ENCODE measurements at places on chromosomes 6 and 20. TPM values are rescaled to one million over a fixed set of nuclear protein-coding genes. Genes with fewer than 3 reads are reported as not detected.

IL20RA gene
- total RNA-seq: 0.88 TPM

DNA sequence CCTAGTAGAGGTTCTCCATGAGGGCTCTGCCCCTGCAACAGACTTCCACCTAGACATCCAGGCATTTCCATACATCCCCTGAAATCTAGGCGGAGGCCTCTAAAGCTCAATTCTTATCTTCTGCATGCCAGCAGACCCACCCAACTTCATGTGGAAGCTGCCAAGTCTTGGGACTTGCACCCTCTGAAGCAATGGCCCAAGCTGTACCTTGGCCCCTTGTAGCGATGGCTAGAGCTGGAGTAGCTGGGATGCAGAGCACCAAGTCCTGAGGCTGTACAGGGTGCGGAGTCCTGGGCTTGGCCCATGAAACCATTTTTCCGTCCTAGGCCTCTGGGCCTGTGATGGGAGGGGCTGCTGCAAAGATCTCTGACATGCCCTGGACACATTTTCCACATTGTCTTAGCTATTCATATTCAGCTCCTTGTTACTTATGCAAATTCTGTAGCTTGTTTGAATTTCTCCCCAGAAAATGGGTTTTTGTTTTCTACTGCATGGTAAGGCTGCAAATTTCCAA lies 17.4 kb upstream of the ELOVL5 start:
- no peaks in the 10 kb centered on the region for H3K27me3 ChIP-seq
- H3K4me3 ChIP-seq: no peak overlapping the region
- no peaks in the 10 kb centered on the region for H3K36me3 ChIP-seq
- no peaks in the 10 kb centered on the region for H3K4me1 ChIP-seq

DNA sequence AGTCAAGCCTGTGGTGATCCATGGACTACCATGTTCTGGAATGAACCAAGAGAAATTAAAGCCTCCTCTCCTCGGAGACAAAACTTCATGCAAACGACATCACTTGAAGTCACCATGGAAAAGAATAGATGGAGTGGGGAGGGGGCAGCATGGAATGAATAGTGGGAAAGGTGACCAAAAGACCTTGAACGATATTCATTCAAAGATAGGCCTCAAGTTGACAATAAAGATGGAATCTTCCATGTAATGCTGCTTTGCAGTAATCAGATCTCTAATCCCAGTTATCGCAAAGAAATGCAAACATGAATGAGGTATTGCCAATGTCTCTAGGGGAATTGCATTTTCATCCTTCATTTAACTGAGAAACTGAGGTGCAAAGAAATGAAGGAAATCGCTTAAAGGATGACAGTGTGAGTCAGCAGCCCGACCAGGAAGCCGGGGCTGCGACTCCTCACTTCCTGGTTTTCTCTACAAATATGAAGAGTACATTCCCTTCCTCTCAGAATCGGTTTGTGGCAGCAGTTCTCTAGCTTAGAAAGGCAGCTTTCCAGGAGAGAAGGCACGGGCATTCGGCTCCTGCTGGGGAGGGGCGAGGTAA lies 65.6 kb upstream of the RREB1 start:
- no peak for DNase-seq
- no peaks in the 10 kb centered on the region for H3K27me3 ChIP-seq
- H3K4me3 ChIP-seq: no peak overlapping the region
- no peaks in the 10 kb centered on the region for H3K4me1 ChIP-seq
- H3K27ac ChIP-seq: no peak overlapping the region
- no peaks in the 10 kb centered on the region for H3K36me3 ChIP-seq

DNA sequence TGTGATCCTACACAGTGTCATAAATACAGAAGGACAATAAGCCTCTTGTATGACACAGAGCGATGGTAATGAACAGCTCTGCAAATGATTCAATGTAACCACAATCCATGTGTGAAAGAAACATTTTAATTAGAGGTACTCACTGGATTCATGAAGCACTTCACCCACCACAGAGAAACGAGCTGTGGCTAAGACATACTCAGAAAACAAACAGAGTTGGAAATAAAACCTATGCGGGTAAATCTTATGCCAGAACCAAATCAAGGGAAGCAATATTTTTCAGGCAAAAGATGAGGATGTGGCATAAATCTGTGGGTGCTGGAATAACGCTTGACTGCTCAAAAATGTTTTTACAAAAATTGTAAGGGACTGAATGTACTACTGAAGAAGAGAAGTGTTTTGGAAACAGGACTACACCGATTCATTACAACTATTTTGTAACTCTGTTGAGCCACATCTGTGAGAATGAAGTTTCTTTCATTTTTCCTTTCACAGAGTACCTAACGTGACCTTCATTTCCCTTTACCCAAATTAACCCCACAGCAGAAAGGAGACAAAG lies 112.1 kb downstream of the WDR27 start:
- H3K4me1 ChIP-seq: no peaks in the 10 kb centered on the region
- peak overlapping the region; percentile 58 for H3K27ac ChIP-seq
- H3K4me3 ChIP-seq: no peak overlapping the region
- DNase-seq: no peak
- no peaks in the 10 kb centered on the region for H3K36me3 ChIP-seq

GRCh38 chr6:102066301-102066700 lies 672.8 kb downstream of the GRIK2 start:
- no peaks in the 10 kb centered on the region for H3K4me1 ChIP-seq
- no peak overlapping the region for H3K4me3 ChIP-seq
- H3K27ac ChIP-seq: no peak overlapping the region
- H3K36me3 ChIP-seq: no peaks in the 10 kb centered on the region

- no peak overlapping the region for H3K4me3 ChIP-seq
- no peak overlapping the region for H3K27ac ChIP-seq
- H3K27me3 ChIP-seq: no peaks in the 10 kb centered on the region
- no peaks in the 10 kb centered on the region for H3K4me1 ChIP-seq
These were observed 22.9 kb downstream of the ERMARD start for GRCh38 chr6:169774347-169774746.

DNA sequence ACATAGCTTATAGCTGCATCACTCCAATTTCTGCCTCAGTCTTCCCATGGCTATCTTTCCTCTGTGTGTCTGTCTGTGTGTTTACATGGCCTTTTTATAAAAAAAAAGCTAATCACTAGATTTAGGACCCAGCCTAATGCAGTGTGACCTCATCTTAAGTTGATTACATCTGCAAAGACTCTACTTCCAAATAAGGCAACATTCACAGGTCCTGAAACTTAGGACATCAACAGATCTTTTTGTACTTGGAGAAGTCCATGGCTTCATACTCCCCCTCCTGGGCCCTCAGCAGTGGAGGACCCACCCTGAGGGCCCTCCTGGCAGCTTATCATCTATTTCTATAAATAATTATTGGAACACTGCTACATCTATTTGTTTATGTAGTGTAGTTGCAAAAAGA lies 146.1 kb downstream of the LMBRD1 start:
- H3K36me3 ChIP-seq: no peaks in the 10 kb centered on the region
- no peak overlapping the region for H3K27ac ChIP-seq

DNA sequence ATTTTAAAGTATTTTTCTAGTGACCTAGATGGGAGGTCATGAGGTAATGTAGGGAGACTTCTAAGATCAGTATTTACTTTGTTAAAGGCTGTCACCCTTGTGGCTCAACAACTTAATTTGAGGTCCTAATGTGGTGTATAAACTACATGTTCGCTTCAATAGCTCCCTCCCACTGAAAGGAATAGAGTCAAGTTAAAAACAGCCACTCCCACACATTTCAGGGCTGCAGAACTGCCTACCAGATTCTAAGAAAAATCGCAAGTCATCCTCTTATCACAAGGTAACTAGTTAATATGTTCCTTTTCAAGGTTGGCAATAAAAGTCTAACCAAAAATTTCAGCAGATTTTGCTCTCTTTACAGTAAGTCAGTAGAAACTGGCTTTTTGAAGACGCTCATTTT lies 15.1 kb downstream of the GSTA1 start:
- H3K27me3 ChIP-seq: no peaks in the 10 kb centered on the region
- DNase-seq: no peak
- no peak overlapping the region for H3K4me3 ChIP-seq
- no peaks in the 10 kb centered on the region for H3K36me3 ChIP-seq
- H3K27ac ChIP-seq: no peak overlapping the region

Measured in uterus (tissue), 4 donors.